ENCODE measurements at places on chromosomes 3 and 15.
A peak's percentile ranks its signal among the peaks of the same experiment; 100 is the strongest.

- DNase-seq, result no peak
These were observed 13.9 kb downstream of the CDAN1 start for GRCh38 chr15:42723068-42723467.

GRCh38 chr3:55159711-55160110, 231.9 kb upstream of the LRTM1 start:
- no peak for DNase-seq

- DNase-seq, result no peak
These were observed 27.2 kb downstream of the SNX1 start for GRCh38 chr15:64122936-64123351.

DNA sequence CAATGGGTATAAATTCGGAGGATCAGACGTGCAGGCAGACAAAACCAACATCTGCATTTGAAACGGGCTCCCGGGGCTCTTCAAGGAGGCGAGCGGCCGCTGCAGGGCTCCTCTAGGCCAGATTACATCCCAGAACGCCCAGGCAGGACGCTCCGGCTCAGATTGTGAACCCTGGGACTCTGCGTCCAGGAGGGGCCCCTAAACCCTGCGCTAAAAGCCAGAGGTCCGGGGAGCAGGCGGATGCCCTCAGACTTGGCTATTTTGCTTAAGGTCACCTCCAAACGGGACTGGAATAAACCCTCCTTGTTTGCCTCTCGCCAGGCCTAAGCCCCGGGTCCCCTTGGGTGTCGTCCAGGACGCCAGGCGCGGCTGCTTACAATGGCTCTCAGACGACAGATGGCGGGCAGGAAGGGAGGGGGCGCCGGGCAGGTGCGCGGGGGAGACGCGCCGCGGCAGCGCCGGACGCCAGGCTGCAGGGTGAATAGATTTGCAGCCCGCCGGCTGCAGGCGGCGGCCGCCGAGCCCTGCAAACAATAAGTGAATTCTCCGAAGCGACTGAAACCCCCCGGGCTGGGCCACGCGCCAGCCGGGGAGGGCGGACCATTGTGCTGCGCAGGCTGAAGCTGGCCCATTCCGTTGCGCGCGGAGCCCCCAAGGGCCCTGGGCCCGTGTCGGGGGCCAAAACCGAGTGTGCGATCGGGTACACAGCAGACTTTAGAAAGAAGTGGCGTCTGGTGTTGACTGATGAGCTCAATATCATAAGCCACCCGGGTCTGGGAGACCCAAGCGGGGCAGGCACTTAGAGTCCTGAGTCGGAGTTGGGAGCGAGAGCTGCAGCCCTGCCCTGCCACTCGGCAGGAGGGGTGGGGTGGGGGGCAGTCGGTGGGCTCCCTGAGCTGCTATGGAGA, 32.3 kb upstream of the AMOTL2 start:
- no peak for DNase-seq

GRCh38 chr3:11185564-11186317, 31.4 kb downstream of the HRH1 start:
- no peak for DNase-seq

GRCh38 chr15:91429973-91430372, 329.9 kb downstream of the SV2B start:
- no peak for DNase-seq

DNA sequence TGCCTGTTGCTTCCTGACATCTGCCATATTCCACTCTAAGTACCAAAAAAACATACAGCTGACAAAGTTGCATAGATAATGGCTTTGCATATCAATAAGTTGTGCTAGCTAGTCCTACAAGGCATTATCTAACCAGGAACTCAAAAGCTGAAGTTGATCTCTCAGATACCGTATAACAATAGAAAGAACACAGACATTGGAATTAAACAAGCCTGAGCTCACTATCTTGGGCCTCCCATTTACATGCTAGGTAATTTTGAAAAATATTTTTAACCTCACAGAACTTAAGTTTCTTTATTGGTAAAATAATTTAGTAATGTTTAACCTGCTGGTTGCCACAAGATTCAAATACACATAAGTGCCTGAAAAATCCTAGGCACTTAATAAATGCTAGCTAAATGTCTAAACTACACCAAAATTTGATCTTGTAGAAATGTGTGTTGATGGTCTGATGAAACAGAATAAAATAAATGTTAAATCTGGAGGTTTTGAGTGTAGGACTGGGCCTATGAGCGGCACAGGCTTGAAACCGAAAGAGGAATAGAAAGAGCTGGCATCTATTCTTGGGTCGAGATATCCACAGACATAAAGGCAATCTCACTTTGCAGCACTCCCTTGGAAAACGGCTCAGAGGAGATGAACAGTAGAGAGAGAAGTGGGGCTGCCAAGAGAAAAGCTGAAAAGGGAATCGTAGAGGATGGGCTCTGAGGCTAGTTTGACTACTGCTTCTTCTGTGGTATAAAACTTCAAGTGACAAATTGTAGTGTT, 29.9 kb upstream of the TTC14 start:
- no peak for DNase-seq

- no peak for DNase-seq
These were observed 50.0 kb downstream of the ZIC4 start for GRCh38 chr3:147356145-147356908.

DNA sequence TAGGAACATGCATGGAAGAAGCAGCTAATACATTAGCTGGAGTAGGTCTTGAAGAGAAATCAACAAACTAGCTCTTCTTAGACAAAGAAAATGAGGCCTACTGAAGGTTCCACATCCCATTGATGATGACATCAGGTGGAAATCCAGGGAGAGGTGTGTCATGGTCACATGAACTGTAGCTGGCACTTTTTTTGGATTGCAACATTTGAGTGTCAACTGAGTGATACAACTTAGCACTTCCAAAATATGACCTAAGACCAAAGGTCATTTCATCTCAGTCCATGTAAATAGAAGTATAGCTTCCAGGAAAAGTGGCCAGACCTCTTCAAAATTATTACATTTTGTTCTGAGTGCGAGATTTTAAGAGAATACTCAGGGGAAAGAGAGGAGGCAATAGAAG, 117.2 kb upstream of the MEIS2 start:
- no peak for DNase-seq

DNA sequence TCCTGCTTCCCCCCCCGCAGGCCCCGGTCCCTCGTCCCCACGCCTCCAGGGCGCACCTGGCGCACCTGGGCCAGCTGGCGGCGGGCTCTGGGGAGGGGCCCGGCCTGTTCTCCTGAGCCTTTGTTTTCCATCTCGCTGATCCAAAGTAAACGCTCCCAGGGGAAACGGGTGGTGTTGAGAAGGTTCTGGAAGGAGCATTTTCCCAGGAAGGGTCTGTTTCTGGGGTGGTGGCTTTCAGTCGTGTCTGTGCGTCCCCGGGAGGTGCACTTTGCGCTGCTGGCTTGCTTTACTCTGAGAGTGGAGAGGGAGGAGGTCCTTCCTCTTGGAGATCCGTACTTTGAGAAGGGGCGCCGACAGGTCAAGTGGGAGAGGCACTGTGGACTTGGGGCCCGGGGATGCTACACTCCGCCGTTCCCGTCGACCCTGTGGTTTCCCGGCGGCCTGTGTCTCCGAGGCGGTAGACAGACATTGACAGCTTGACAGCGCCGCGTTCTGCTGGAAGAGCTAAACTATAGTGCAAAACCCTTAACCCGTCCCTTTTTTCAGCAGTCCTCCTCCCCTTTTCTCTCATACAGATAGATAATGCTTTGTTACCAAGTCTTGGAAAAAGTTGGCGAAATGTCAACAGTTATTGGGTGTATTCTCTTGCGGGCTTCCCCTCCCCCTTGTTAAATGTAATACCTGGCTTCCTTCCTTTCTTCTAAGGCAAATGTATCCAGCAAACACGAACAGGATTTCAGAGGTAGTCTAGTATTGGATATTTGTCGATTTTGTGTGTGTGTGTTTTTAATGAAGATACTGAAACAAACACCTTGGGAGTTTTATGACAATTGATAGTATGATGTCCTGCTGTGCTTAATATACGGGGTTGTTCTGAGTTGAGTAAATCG, 6.5 kb downstream of the TPM1 start:
- DNase-seq, result peak; percentile 24

GRCh38 chr3:89946884-89947283, 839.5 kb downstream of the EPHA3 start:
- no peak for DNase-seq

- no peak for DNase-seq
These were observed 48.1 kb downstream of the RAB11A start for GRCh38 chr15:65917407-65917756.

- DNase-seq, result no peak
These were observed 552.8 kb downstream of the NAALADL2 start for GRCh38 chr3:175411946-175412345.

DNA sequence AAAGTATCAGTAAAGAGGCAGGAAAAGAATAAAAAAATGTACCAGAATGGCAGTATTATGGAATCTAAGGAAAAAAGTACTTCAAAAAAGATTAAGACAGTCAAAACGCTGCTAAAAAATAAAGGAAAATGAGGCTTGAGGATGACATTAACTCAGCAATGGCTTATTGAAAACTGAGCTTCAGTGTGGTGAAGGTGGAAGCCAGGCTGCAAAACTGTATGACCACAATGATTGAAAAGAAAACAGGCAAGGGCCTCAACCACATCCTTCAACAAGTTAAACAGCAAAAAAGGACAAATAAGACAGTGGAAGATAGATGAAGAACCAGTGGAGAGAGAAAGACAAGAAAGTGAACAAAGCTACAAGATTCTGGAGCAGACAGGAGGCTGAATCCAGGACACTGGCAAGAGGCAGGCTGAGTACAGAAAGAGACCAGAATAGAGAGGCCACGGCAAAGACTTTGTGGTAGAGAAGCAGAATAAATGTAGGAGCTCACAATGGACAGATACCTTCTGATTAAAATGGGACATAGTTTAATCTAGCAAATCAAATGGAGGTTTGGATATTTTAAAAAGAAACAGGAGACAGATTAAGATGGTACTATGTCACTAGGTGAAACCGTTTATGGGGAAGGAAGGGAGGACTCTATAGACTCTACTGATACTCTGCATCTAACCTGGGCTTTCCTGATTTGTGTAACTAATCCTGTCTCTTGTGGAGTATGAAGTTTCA, 86.1 kb downstream of the TJP1 start:
- DNase-seq, result no peak

- DNase-seq, result no peak
These were observed 31.1 kb downstream of the CYFIP1 start for GRCh38 chr15:22949074-22949547.

DNA sequence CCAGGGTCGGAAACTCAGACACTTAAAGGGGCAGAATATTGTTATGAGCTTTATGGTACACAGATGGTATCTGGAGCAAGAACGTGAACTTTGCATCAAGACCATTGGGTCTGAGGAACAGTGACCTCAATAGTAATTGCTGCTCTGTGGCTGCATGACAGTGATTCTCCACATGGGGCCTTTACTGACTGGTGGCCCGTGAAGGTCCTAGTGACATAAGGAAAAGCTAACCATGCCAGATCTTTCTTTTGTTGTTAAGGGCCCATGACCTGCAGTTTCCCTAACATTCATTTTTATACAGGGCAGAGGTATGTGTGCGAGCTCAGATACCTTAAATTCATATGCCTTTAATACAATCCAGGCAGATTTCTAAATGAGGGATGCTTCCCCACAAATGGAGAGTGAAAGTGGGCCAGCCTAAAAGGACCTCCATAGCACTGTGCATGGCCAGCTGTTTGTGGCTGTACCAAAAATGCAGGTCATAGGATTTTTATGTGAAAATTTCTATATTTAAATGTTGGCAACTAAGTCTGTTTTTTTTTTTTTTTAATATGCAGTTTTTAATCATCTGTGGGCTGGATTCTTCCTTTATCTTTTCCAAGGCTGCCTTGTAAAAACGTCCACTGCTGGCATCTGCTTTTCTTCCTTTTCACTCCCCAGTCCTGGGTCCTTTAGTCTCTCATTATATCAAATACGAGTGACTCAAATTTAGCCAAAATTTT, 188.0 kb upstream of the IL12A start:
- no peak for DNase-seq

DNA sequence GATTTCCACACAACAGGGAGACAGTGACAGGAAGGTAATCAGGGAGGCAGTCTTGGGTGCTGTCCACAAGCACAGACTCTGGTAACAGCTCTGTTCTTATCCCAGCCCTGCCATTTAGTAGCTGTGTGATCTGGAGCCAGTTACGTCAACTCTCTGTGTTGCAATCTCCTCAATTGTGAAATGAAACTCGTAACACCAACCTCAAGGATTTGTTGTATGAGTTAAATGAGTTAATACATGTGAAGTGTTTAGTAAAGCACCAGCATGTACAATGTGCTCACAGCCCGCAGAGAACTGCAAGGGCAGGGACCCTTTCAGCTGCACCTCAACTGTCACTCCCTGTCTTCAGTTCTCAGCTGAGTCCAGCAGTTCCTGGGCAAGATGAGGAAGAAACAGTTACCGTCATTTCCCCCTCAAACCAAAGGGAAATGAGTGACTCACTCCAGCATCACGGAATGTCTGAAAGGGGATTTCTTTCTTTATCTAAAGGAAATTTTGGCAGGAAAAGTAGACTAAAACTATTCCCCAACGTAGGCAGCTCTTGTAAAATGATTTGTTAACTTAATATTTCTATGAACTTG, 39.9 kb upstream of the MB21D2 start:
- DNase-seq, result no peak

DNA sequence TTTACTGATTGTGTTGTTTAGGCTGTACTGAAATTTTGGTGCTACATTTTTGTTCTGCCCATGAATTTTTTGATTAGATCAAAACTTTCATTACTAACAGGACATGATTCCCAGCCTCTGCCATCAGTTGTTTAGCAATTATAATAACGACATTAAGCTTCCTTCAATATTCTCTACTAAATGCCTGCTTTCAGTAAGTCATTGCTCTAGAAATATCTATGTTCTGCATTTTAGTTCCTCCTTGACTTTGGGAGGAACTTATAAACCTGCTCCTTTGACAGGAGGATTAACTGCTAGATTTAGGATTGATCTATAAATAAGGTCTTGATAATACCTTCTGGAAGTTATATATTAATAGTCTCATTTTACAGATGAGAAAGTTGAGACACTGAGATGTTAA, 269.1 kb downstream of the RAP2B start:
- DNase-seq, result no peak

DNA sequence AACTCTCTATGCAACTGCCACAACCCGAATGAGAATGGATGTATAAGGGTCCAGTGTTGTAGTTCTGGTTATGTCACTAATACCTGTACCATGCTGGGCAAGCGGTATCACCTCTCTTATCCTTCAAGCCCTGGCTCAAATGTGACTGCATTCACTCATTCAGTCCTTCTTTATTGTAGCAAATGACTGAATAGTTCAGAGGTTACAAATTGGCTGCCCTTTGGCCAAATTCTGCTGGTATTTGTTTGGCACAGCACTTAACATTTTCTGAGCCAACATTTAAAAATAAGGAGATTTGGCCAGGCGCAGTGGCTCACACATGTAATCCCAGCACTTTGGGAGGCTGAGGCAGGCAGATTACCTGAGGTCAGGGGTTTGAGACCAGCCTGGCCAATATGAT, 47.5 kb downstream of the DLEC1 start:
- DNase-seq, result no peak

- no peak for DNase-seq
These were observed 13.2 kb upstream of the LARP6 start for GRCh38 chr15:70866982-70867641.

Data from central memory CD4-positive, alpha-beta T cell (primary cell).